ENCODE measurements at places on chromosomes 3 and 15.

DNA sequence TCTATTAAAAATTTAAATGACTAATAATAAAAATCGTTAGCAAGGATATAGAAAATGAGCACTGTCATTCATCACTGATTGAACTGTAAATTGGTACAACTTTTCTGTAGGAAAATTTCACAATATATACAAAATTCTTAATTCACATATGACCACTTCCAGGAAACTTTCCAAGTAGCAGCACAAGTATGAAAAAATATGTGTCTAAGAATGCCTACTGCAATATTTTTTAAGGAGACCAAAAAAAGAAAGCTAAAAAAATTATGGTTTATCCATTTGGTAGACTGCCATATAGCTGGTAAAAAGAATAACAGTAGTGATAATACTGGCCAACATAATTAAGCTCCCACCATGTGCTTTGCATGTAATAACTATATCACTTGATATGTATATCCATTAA lies 59.2 kb downstream of the KLHL6 start:
- no peak for DNase-seq

DNA sequence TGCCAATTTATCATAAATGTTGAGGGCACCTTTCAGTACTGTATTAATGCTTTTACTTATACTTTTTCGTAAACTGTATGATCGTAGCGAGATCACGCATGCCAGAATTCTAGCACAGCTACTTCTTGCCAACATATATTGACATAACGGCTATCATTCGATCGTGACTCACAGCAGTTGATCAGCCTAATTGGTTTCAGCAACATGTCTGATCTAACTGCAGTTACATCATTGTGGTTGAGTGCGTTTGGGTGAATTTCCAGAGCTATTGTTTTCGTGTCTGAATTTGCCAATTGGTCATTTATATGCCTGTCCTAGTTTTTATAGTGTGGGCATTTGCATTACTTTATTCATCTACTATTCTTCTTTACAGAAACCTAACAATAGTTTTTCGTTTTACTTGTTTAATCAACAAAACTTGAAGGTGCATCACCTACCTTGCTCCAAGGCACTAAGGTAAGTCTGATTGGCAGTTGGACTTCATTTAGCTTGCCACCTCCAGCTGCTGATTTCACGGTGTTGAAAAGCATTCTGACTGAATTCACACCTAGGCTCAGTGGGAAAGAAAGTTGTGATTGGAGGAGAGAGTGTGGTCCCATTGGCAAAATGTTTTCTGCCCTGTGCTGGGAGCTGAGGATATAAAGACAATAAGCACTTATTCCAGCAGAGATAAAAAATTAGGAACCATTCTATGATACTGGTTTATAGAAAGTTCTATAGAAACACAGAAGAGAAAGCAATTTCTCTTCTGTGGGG lies 120.9 kb upstream of the RGMA start:
- no peak for DNase-seq

- DNase-seq = no peak
These were observed 332.1 kb downstream of the VGLL3 start for GRCh38 chr3:86658876-86659275.

- DNase-seq = no peak
These were observed 323.4 kb downstream of the CHST2 start for GRCh38 chr3:143442814-143443447.

DNA sequence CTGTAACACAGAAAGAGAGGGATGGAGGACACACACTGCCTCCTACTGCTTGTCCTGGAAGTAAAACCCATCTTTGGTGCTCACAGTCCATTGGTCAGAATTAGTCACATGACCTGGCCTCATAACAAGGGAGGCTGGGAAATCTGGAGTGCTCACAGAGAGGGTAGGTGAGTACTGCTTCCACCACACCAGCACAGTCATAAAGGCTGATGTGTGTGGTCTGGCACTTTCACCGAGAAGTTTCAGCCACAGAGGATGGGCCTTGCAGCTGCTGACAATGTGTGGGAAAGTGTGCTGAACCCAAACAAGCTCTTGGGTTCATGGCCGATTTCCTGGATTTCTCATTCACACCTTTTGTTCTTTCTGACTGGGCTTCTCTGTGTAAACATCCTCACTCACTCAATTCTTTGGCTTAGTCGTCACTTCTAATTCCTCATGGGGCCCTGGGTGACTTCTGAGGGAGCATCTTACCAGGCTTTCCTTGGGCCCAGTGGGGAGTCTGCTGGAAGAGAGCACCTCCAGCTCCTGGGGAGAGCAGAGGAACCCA lies 100.7 kb downstream of the ASB7 start:
- DNase-seq = no peak

DNA sequence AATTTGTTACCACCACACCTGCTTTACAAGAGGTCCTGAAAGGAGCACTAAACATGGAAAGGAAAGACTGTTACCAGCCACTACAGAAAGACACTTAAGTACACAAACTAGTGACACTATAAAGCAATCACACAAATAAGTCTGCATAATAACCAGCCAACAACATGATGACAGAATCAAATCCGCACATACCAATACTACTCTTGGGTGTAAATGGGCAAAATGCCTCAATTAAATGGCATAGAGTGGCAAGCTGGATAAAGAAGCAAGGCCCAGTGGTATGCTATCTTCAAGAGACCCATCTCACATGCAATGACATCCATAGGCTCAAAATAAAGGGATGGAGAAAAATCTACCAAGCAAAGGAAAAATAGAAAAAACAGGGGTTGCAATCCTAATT lies 106.8 kb upstream of the PRR23C start:
- DNase-seq = no peak

GRCh38 chr3:157023226-157023625 lies 136.7 kb downstream of the CCNL1 start:
- no peak for DNase-seq

- no peak for DNase-seq
These were observed 22.3 kb upstream of the PSTPIP1 start for GRCh38 chr15:76972389-76973361.

DNA sequence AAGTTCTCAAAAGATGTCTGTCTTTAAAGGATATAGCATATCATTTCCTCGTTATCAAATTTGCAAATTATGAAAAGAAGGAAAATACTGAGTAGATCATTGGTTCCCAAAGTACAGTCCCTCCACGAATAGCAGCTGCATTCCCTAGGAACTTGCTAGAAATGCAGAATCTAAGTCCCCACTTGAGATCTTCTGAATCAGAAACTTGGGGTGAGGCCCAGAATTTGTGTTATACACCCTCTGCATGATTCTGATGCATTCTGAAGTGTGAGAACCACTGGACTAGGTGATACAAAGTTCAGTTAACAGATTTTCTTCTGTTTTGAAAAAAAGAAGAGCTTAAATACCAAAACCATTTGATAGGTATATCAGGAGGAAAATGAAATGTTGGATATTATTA lies 77.1 kb downstream of the SLC25A26 start:
- no peak for DNase-seq

DNA sequence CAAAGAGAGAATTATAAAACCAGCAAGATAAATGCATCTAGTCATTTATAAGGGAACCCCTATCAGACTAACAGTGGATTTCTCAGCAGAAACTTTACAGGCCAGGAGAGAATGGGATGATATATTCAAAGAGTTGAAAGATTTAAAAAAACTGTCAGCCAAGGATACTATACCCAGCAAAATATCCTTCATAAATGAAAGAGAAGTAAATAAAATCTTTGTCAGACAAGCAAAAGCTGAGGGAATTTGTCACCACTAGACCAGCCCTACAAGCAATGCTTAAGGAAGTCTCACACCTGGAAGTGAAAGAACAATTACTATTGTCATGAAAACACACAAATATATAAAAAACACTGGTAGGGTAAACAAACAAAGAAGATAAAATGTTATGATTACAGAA lies 113.4 kb upstream of the FAM3D start:
- no peak for DNase-seq

GRCh38 chr3:46186471-46187340 lies 21.4 kb downstream of the CCR1 start:
- no peak for DNase-seq

DNA sequence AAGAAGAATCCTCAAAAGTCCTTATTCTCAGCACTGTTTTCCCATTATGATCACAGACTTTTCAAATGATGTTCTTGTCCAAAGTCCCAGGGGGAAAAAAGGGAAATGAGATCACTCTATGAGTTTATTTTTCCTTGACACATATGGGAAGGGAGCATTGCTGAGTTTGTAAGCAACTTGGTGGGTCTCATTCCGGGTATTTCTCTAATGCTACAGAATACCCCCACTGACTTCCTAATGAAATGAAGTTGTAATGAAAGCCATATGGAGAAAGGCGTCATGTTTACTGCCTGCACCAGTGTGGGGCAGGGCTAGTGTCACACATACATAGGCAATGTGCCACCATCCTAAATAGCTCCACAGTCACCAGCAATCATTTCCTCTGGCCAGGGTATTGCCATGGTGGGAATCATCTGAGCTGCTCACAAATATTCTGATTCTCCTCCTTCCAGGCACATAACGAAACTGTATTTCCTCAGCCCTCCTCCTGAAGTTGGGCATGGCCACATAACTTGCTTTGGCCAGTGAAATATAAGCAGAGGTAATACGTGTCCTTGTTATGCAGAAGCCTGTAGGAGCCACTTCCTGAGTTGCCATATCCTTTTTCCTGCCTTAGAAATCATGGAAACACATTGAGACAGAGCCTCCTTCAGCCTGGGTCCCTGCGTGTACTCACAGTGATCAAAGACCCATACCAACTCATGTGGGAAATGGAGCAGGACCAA lies 41.0 kb upstream of the C15orf61 start:
- no peak for DNase-seq

- DNase-seq = no peak
These were observed 204.2 kb downstream of the GHSR start for GRCh38 chr3:172244011-172244410.

DNA sequence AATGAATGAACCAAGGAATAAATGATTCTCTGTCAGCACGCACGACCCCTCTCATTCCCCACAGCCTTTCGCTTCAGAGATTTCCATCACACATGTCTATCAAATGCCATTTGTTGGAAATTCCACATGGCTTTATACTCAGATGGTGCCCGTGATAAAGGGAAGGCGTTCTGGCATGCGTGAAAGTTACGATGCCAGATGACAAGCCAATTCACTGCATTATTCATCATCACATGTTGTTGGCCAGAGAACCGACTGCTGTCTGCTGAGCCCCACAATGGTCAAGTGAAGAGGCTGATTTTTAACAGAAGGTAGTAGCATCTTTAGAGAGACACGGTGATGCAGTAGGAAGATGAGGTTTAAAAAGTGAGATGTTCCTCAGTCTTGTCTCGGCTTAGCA lies 74.1 kb upstream of the FRMD4B start:
- no peak for DNase-seq

DNA sequence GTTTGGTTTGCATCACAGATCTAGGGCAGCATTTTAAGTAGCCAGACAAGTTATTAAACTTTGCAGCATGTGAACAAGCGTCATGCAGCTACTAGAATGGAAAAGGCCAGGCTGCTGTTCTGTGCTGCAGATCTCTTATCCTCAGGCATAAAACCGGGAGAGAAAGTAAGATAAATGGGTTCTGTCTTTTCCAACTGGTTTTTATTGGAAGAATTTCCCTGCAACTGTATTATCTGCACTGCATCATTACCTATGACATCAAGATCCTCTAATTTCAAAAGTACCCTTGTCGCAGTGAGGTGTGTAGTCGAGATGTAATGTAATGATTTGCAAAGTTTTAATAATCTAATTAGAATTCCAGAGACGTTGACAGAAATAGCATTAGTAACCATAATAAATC lies 240.3 kb downstream of the FEZF2 start:
- DNase-seq = no peak

DNA sequence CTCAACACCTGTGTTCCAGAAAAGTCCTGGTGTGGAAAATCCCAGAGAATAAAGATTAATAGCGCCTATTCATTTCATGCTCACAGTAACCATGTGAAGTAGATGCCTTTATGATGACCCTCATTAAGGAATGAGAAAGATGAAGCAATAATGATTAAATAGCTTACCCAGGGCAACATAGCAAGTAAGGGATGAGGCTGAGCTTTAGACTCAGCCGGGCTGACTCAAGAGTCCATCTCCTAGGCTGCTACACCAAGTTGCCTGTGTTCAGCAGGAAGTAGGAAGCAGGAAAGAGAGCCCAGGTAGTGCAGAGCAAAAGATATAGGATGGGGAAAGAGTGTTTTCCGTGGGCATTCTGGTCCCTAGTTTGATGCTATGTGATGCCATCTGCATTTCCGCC lies 256.5 kb downstream of the CHL1 start:
- no peak for DNase-seq

DNA sequence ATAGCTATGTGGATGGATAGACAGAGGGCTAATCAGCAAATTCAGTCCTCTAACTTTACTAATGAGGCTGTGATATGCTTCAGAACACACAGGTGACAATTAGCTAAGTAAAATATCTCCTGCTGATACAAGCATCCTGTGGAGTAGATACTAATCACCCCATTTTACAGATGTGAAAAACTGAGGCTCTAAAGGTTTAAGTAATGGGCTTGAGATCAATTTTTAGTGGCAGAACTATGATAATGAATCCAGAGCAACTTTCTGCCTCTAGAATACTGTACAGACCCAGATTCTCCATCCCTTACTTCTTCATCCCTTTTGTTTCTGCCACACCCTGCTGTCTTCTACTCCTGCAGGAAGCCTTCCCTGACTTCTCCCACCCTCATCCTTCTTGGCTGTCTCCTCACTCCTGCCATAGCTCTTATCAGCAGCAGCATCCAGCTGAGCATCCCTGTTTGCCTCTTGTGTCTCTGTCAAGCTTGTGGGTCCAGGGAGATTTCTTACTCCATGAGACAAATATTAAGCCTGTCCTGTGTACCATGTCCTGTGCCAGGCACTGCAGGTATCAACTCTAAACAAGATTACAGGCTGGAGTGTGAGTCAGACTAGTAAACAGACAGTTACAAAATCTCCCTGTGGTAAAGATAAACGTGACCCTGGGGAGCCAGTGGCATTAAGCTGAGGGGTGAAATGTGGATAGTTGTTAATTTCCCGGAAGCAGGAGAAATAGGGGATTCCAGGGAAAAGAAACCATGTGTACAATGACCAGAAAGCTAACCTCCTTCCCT lies 39.2 kb downstream of the SLC6A11 start:
- no peak for DNase-seq

DNA sequence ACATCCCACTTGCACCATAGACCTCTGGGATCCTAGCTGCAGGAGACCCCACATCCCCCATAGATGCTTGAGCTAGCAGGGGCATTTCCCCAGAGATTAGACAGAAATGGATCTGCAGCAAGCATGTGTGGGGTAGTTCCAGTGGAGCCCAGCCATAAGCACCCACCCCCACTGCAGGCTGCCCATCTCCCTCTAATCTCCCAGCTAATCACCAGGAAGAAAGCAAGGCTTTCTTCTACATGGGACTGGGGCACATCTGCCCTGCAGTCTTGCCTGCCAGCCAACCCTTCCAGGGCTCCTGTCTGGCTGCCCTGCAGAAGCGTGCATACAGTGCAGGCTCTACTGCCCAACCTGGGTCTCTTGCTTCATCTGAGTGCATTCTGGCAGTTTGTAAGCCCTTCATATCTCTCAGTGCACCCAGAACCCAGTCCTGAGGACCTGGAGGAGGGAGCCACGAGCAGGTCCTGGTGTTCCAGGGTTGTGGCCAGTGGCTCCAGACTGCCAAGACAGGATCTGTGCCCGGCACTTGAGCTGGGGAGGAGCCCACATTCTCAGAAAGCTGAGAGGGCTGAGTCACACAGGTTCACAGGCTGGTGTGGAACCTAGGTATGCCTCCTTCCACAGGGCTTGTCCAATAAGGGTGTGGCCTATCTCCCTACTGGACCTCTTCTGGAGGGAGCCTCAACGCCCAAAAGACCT lies 49.9 kb upstream of the IGSF11 start:
- DNase-seq = no peak

GRCh38 chr3:124845406-124845805 lies 41.8 kb downstream of the ITGB5 start:
- DNase-seq = no peak

GRCh38 chr3:126418661-126419131 lies 24.0 kb downstream of the CFAP100 start:
- no peak for DNase-seq

All from stimulated activated CD4-positive, alpha-beta T cell treated with anti-CD3 and anti-CD28 coated beads, TNF-alpha, amount 100 ng/mL, for 4 hours (primary cell).